ENCODE measurements at places on chromosomes 11 and 22.

GRCh38 chr11:108115500-108116140, 5.7 kb upstream of the ACAT1 start:
- DNase-seq: no peak

GRCh38 chr11:68120273-68121066, 718 bp downstream of the CHKA start:
- DNase-seq: no peak

- no peak for DNase-seq
Observed at GRCh38 chr11:45948356-45948755, 25.9 kb downstream of the LARGE2 start.

GRCh38 chr11:3227568-3228444, 4.4 kb downstream of the MRGPRE start:
- no peak for DNase-seq

DNA sequence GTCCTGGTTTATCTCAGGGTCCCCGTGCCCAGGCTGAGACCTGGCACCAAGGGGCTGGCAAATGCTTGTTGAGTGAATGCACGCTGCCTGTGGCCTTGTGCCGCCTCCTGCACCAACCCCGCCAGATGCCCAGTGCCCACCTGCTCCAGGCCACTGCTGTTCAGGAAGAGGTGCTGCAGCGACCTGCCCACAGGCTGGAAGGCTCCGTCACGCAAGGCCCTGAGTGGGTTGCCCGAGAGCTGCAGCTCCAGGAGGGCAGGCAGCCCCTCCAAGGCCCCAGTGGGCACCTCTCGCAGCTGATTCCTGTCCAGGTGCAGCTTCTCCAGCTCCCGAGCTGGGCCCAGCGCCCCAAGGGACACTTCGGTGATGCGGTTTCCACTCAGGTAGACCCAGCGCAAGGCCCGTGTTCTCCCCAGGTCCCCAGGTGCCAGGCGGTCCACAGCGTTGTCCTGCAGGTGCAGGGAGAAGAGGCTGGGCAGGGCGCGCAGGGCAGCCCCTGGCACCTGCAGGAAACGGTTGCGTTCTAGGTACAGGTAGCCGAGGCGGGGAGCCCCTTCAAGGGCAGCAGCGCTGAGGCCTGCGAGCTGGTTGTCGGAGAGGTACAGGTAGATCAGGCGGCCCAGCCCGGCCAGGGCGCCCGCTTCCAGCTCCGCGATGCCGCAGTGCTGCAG, 3.6 kb downstream of the CHADL start:
- no peak for DNase-seq

DNA sequence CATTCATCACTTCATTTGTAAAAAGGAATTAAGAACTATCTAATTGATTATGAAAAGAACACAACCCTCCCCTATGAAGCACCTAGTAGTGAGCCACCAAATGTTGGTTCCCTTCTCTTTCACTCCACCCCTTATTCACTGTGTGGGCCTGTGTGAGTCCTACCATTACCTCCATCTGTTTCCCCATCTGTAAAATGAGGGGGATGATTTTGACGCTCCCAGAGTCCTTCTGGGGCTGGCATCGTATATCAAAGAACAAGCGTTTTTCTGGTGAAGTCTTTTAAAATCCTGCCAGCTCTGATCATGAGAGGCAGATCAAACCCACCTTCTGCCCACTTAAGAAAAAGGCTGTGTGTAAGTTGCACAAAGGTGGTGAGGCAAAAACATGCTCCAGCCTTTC, 96.6 kb upstream of the SEZ6L start:
- no peak for DNase-seq

DNA sequence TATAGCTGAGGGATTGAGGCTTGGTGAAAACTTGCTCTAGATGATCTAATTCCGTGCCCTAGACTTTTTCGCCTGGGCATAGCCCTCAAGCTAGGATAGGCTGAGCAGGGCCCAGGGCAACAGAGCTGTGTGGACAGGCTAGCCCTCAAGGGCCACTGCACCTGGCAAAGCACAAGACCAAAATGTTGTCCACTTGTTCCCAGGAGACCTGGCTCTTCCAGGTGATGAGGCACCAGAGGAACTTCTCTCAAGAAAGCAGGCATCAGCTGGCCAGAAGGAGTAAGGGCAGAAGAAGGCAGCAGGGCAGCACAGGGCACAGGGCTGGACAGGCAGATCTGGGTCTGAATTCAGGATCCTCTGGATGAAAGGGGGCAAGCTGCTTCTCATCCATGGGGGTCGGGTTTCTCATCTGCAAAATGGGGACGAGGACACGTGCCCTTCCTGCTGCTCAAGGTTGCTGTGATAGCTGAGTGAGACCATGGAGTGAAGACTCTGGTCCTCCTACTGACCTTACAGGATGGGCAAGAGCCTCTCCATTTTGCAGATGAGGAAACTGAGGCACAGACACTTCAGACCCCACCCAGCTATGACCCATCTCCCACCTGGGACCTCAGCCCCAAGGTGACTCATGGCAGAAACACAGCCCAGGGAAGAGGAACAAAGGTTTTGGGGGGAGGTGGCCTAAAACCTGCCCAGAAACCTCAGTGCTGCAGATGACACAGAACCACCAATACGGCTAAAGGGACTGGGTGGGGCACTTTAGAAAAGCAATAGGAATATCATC, 42.2 kb upstream of the PRDM11 start:
- DNase-seq: no peak

GRCh38 chr11:18780329-18780728, 11.3 kb downstream of the PTPN5 start:
- DNase-seq: no peak

GRCh38 chr22:48753381-48753730, 1074.3 kb downstream of the BRD1 start:
- no peak for DNase-seq

DNA sequence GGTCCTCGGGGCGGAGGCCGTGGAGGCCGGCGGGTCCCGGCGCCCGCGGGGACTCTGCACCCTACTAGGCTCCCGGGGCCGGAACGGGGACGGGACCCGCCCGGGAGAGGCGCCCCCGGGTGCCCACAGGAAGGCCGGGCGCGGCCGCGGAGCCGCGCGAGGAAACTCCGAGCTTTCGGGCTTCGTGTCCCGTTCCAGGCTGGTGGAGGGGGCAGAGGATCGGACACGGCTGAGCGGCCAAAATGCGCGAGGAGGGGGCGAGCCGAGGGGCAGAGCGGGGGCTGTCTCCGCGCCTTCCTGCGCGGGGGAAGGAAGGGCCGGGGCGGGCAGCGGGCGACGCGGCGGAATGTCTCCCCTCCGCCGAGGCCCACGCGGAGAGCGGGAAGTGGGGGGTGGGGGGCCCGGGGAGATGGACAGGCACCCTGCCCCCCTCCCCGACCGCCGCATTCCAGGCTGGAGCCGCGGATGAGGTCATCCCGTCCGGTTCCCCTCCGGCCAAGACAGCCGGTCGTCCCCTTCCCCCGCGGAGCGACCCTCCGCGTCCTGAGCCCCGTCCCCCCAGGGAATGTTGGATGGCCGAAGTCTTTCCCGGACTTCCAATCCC, 430 bp downstream of the CDC42EP1 start:
- DNase-seq: no peak

DNA sequence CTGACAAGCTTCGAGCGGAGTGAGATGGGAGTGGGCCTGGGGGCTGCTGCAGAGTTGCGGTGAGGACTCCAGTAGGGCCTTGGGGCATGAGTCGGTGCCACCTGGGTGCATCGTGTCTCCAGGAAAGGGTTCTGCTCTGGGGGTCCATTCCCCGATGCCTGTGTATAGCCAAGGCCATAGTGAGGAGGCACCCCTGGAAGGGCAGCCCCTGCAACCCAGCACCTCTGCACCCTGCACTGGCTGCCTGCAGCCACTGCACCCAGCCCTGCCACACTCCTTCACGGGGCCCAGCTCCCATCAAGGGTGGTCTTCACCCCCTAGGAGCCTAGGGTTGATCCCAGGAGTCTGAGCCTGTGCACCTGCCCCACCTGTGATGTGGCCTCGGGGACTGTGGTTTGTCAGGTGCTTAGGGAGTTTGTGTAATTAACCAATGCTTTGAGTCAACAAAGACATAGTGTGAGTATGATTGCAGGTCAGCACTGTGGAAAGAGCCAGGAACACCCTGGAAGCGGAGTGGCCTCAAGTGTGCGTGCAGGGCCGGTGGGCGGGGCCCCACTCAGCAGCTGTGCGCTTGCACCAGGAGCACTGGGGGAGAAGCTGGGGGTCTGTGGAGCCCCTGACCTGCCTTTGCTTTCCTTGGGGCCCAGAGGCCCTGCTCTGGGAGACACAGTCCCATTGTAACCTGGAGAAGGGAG, 1299.3 kb downstream of the BRD1 start:
- no peak for DNase-seq
